ENCODE measurements at places on chromosomes 4 and X.

DNA sequence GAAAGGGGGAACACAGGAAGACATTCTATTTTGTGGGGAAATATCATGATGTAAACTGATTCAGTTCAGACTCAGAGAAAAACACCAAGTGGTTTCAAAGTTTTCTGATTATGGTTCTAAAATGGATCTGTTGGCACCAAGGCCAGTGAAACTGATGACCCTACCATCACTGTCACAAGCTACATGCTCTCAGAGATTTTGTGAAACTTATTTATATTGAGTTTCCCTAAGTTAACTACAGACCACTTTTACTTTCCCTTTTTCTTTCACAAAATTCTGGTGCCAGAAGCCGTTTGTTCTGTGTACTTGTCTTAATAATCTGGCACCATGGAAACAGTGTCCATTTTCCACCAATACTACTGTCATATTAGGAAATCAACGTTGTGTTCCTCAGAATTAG lies 43.4 kb upstream of the CABS1 start:
- DNase-seq = no peak

DNA sequence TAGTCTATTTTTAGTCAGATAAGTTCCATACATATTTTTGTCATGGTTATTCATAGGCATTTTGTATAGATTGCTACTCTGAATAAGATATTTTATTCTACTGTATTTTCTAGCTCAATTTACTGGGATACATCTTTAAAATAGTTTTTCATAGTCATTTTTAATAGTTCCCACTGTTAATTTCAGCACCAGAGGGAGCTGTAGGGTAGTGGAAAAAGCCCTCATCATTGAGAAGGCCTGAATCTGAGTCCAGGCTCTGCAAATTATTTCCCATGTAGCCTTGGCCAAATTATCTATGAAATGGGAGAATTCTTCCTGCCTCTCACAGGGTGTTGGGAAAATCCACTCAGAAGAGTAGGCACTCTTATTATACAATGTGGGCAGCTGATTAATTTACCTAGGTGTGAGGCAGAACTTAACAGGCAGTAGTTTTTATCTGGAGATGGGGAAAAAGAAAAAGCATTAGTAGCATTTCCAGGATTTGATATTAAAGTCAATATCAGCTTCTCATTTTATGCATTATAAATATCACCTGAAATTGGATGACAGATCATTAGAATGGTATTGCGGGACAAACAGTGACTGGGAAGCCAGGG lies 102.9 kb upstream of the PAQR3 start:
- peak; percentile 16 for DNase-seq

DNA sequence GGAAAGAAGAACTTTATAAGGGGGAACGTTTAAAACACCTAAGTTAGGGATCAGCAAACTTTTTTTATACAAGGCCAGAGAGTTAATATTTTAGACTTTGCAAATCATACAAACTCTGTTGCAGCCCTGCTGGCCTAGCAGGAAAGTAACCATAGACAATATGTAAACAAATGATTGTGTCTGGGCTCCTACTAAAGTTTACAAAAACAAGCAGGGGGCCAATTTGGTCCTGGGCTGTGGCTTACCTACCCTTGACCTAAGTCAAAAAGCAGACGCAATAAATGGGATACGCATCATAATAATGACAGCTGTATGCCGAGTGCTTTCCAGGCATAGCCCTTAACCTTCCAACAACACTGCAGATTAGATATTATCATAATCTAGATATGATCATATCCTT lies 4.9 kb downstream of the TASL start:
- DNase-seq = no peak

DNA sequence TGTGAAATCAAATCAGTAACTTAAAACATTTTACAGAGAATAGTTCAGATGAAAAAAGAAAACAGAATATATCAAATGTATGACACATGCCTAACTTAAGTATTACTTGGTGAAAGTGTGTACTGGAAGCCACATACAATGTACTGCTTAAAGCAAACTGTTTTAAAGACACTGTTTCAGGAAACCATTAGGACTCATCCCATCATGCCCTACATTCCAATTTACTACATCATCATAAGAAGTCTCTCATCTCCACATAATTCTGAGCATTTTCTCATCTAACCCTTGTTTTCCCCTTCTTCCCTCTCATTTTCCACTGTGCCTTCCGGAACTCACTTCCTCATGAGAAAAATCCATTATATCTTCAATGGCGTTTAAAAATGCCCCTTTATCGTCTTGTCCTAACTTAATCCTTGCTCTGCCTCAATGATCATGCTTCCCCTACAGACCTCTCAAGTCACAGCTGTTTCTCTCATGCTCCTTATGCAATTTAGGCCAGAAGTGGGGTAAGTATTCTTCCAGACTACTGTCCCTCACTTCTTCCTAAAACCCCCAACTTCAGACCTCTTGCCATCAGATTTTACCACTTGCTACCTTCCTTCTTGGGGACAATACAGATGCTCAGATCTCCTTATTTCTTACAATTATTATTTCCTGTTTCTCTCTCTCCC lies 26.8 kb upstream of the FGF5 start:
- DNase-seq = peak; percentile 47

GRCh38 chr4:168585168-168586091 lies 88.6 kb downstream of the PALLD start:
- peak; percentile 64 for DNase-seq

DNA sequence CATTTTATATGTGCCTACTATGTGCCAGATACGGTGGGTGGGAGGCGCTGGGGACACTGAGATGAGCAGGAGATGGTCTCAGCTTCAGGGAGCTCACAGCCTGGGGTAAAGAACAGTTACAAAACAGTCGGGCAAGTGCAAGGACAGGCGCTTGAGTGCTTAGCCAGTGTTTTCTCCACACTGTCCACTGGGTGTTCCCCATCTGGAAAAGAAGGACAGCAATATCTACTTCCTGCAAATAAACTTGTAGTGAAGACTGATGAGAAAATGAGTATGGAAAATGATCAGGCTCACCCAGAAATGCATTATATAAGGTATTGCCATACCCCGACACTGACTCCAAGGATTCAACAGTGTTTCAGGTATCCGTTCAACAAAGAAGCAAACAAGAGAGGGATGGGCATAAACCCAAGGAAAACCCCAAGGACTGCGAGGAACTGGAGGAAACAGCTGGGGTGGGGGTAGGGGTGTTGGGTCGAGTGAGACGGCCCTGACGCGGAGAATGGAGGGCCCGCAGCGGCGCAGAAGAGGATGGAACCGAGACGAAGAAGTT lies 835 bp downstream of the TMEM185A start:
- DNase-seq = peak; percentile 33

DNA sequence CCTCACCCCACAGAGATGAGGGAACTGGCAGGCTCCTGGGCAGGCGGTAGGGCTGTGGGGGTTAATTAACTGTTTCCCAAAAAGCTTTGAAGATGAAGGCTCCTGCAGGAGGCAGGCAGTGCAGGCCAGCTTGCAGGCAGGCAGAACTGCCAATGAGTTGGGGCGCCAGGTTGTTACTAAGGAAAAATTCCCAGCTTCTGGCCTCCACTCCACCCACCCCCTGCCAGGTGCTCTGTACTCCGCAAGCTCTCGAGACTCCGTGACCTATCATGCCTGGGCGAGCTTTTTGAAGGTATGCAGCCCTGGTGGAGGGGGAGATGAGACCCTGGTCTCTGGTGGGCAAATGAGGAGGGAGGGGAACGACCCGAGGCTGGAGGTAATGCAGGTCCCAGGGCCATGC lies 41.8 kb downstream of the PJA1 start:
- no peak for DNase-seq

DNA sequence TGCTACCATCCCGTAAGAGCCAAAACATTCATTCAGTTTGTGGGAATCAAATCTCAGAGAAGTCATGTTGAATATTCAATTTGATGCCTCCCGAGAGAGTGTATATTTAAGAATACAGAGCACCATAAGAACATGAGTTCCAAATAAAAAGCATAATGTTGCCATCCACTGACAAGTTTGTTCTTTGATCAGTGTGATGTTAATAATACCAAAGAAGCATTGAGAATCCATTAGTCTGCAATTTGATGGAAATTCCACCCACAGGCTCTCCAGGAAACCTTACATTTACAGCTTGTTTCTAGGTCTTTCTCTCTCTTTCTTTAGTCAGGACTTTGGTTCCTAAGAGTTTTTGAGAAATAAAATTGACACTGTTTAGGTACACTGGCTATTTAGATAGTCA lies 200.6 kb upstream of the SFRP2 start:
- DNase-seq = no peak

- DNase-seq = no peak
Measured at GRCh38 chr4:110049951-110050925, 137.6 kb downstream of the EGF start.

DNA sequence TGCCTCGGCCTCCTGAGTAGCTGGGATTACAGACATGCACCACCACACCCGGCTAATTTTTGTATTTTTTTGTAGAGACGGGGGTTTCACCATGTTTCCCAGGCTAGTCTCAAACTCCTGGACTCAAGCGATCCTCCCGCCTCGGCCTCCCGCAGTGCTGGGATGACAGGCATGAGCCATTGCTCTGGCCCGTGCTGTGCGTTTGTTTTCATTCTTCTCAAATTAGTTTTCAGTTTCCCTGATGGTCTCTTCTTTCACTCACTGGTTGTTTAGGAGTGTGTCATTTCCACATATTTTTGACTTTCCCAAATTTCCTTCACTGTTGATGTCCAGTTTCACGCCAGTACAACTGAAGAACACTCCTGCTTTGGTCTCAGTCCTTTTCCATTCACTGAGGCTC lies 31.8 kb downstream of the SH3TC1 start:
- no peak for DNase-seq

GRCh38 chr4:186819342-186820086 lies 95.9 kb upstream of the FAT1 start:
- DNase-seq = no peak

DNA sequence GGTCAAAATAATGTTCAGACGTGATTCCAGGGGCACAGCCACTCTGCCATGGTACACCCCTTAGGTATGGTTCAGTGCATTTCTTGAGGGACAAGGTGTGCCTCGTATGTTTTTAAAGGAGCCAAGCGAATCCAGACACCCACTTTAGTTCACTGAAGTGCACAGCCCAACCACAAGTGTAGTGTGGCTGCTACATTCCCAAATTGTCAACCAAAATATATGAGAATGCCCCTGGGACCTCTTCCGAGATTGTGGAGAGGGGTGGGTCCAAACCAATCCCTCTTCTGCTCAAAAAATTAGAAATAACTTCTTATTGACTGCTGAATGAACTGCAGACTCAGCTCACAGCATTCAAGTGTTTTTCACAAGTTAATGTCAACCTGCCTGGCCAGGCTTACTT lies 7.4 kb upstream of the BRS3 start:
- no peak for DNase-seq

DNA sequence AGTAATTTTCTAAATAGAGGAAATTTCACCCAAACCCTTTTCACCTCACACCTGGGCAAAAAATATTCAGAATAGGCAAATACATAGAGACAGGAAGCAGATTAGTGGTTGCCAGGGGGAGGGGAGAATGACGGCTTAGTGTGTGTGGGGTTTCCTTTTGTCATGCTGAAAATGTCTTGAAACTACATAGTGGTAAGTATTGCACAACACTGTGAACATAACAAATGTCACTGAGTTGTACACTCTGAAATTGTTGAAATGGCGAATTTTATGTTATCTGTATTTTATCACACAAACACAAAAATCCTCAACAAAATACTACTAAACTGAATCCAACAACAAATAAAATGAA lies 60.7 kb upstream of the PLAC1 start:
- DNase-seq = no peak

DNA sequence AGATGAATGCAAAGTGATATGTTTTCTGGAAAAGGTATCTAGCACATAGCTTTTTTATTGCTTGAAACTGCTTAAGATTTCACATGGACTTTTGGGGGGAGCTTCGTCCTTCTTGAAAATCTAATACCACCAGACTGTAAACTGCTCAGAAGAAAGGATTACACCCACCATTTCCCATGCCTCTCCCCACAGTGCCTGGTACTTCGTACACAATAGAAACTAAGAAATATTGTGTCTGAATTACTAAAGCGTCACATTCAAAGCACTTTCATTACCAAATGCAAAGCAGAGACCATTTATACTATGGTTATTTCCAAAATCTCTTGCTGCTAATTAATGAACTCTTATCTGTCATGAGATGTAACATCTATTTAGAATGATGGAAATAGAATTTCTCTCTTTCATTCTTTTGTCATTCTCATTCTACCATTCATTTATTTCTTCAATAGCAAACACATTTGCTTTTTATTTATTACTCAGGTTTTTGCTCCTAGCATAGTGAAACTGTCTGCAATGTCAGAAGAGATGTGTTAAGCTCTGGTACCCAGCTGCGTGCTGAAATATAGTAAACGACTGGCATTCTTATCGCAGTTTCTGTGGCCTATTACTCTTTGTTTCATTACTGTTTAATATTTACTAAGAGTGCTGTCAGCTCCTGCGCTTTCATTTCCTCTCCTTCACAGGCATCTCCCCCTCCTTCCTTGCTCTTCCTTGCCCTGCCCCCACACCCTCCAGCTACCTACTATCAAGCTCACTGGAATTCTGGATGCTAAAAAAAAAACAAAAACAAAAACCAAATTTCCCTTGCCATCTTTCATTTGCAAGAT lies 51.4 kb upstream of the RAPGEF2 start:
- DNase-seq = no peak

DNA sequence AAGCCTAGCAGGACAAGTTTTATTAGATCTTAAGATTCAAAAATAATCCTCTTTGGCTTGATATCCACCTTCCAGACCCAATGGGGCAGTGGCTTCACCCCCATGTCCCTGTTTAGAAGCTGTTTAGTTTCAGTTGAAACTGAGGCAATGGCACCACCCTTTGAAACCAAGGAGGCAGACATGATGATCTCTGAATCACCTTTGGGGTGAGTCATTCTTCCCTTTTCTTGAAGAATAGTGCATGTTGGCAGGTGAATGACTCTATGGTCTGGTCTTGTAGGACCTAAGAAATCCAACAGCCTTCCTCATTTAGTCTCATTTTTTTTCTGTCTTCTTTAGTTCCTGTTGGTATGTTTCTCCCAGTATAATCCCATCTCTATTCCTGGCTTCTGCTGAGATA lies 29.5 kb upstream of the BMP15 start:
- no peak for DNase-seq

DNA sequence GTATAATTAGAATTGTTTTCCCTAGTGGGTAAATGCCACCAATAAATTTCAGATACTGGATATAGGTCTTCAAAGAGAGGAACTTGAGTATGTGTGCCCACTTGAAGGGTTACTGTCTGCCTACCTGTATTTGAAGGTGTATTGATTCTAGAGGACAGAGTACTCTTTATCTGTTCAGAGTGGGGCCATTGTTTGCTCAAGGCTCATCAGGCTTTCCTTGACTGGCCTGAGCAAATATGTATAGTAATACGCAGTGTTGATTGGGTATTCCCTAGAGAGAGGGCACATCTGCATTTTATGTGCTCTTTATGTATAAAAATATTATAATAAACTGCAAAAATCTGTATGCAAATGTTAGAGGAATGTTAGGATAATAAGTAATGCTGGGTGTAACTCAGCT lies 23.7 kb downstream of the RP2 start:
- DNase-seq = no peak

GRCh38 chr4:36990128-36990872 lies 254.2 kb upstream of the NWD2 start:
- DNase-seq = no peak

- DNase-seq = no peak
Measured at GRCh38 chr4:125590158-125590557, 275.4 kb downstream of the FAT4 start.

Measured in astrocyte (in vitro differentiated cells and primary cell).